ENCODE measurements at places on chromosomes 3 and 15.

GRCh38 chr15:78004222-78004727 lies 73.2 kb downstream of the TBC1D2B start:
- DNase-seq, result no peak

DNA sequence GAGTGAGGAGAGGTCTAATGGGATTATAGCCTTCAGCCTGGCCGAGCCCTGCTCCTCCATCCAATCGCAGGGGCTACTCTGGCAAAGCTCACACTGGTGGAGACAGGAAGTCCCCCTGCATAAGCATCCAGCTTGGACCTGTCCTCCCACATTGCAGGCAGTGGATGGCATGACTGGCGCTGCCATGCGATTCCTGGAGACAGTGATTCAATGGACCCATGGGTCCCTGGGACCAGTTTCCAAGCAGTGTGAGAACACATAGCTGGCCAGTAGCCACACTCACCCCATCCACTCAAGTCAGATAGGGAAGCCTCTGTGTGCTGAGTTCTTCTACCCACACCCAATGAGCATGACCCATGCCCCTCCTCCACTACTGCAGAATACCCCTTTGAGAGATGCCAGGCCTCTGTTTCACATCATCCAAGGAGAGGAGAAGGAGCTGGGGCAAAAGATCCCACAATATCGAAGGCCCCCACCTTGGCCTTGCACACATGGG lies 18.1 kb upstream of the POC1A start:
- no peak for DNase-seq

DNA sequence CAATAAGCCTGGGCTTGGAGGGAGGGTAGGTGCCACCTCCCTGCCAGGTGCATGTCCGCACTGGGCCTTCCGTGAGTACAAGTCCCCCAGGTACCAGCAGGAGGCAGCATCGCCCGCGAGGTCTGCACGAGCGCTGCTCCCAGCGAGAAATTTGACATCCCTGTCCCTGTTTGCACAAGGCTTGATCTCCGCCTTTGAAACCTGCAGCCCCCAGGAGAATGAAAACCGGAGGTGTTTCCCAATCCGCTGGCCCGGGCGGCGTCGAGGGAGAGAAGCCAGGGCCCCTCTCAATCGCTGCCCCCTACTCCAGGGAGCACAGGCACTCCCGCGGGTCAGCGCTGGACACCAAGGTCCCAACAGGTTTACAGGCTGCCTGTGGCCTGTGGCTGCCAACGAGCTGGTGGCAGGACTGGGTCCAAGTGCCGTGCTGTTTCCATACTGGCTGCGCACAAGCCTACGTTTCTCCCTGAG lies 961 bp downstream of the HAPLN3 start:
- peak; percentile 82 for DNase-seq

- no peak for DNase-seq
Measured at GRCh38 chr3:34575776-34576175, 777.3 kb downstream of the PDCD6IP start.

DNA sequence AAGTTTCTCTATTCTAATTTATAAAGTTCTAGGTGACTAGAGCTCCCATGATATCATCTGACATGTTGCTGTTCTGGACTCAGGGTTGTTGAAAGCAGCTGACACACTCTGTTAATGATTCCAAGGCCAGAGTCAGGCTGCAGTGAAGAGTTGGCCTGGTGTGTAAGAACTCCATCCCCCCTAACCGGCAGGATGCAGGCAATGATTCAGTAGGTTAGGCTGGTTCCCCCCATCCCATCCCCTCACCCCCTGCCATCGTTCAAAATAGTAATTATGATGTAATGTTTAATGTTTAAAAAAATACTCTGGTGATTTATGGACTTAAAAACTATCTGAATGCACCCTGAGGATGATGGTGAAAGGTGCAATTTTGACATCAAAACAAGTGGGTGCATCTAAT lies 4.6 kb upstream of the TRIM71 start:
- no peak for DNase-seq

DNA sequence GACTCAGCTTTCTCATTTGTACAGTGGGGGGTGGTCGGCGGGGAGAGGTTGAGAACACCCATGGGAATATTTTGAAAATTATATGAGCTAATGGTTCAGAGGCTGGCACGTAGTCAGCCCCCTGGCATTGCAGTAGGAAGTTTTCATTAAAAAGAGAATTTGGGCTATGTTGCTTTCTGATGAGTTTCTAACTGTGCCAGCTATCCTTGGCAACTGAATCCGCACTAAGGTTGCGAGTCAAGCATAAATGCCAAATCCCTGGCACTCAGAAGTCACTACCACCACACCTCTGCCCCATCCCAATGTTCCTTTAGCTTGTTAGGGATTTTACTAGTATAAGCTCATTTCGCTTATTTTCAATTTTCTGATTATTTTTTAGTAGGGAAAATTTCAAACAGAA lies 91.6 kb downstream of the DNASE1L3 start:
- no peak for DNase-seq

DNA sequence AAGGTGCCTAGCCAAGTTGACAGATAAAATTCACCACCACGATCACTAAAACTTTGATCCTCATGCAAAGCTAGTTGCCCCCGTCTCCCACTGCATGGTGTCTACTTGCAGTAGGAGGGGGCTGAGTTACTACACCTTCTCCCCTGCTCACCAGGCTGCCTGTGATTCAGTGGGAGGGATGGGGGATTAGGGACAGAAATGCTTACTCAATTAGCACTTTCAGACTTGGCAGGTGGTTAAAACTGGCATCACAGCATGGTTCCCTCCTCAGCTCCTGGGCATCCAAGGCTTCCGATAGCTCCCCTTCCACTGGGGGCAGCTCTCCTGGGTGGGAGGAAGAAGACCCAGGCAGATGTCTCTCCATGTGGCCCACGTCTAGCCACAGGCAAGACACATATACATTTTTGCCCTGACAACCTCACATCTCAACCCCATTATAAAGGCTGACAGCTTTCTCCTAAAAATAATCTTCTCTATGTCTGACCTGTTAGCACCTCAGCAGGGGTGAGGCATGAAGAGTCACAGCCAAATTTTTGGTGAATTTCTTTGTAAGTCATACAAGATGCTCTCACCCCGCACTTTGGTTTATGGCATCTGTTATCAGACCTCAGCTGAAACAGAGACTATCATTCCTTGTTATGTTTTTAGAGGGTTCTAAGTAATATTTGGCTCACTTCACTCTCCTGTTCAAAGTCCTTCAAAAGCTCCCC lies 369.0 kb downstream of the SV2B start:
- DNase-seq, result no peak

DNA sequence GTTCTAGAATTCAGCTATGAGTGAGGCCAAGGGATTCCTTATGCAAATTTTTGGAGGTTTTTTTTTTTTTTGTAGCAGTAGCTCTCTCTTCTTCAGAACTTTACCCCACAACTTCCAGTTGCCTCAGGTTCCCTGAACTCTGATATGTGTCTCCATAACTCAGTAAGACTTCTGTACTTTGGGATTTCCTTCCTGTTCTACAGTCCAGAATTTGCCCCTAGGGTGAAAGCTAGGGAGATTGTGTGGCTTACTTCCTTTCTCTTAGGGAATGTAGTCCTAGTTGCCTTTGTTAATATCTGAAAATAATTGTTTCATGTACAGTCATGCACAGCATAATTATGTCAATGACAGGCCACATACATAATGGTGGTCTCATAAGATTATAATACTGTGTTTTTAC lies 30.8 kb downstream of the LRRC28 start:
- no peak for DNase-seq

- no peak for DNase-seq
Measured at GRCh38 chr3:128555098-128555825, 62.3 kb upstream of the GATA2 start.

Measured in naive thymus-derived CD8-positive, alpha-beta T cell (primary cell).